ENCODE measurements at places on chromosomes 3 and 15. TPM values are rescaled to one million over a fixed set of nuclear protein-coding genes. Genes with fewer than 3 reads are reported as not detected.
A peak's percentile ranks its signal among the peaks of the same experiment; 100 is the strongest.

TRH gene
- not detected for total RNA-seq

GOLGA6D gene
- total RNA-seq: not detected

SEMA3G gene
- total RNA-seq: not detected

HTR3E gene
- not detected for total RNA-seq

PPP1R14D gene
- not detected for total RNA-seq

OSTN gene
- not detected for total RNA-seq

NME9 gene
- total RNA-seq: 0.46 TPM

CADPS gene
- not detected for total RNA-seq

DNA sequence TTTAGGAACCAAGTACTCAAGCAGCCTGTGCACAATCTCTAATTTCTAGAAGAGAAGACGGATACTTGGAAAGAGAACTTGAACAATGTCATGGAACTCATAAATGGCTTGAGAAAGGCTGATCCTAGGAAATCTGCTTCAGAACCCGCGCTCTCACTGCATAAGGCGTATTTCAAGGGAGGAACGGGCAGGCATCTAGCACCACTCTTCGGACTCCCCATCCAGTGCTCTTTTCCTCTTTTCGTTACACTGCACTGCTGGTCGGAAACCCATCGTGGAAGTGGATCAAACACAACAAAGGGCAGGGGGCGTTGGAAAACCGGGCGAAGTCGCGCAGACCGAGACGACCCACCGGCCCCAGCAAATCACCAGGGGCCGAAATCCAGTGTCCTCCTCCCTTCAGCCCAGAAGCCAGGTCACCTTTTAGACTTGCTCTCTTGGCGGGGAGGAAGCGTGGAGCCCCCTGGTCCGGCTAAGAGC is 539 bp upstream of the TLNRD1 start:
- H3K27ac ChIP-seq: peak overlapping the region; percentile 92
- H3K27me3 ChIP-seq: no peaks in the 10 kb centered on the region
- DNase-seq: no peak
- peak overlapping the region; percentile 92 for H3K4me3 ChIP-seq
- peaks cover 16% of the 10 kb centered on the region for H3K36me3 ChIP-seq

DNA sequence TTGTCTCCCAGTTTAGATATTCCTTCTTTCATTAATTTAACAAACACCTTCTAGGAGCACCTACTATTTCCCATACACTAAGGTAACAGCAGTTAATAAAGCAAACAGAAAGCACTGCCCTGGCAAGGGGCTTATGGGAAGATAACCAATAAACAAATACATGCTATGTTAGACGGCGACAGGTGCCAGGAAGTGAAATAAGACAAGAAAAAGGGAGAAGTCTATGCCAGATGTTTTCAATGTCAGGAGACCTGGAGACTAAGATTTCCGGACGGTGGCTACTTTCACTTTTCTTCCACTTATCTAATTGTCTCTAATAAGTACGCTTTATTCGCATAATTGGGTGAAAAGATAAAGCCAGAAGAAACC is 32.5 kb upstream of the ZNF445 start:
- H3K4me3 ChIP-seq: peak overlapping the region; percentile 77
- peaks cover 30% of the 10 kb centered on the region for H3K4me1 ChIP-seq
- no peaks in the 10 kb centered on the region for H3K27me3 ChIP-seq
- H3K27ac ChIP-seq: peak overlapping the region; percentile 76
- DNase-seq: no peak

- H3K27me3 ChIP-seq: peaks cover 17% of the 10 kb centered on the region
- no peak for DNase-seq
- no peaks in the 10 kb centered on the region for H3K36me3 ChIP-seq
- H3K4me1 ChIP-seq: peaks cover 15% of the 10 kb centered on the region
- no peak overlapping the region for H3K27ac ChIP-seq
These were observed 70.4 kb upstream of the C15orf39 start for GRCh38 chr15:75131269-75131643.

DNA sequence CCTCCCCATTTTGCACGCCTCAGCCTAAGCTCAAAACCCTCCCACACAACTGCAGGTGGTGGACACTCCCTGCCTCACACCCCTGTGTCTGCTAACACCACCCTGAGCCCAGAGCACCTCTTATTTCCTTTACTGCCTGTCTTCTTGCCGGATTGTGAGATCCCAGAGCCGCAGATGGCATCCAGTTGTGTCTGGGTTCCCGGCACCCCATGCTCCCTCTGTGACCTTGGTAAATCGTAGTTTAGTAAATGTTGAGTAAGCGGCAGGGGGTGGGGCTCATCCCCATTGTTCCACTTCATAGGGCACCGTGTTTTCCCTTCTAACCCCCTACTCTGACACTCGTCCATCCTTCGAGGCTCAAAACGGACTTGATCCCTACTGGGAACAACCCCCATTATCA is 14.9 kb downstream of the SPINT1 start:
- H3K4me1 ChIP-seq: peaks cover 3% of the 10 kb centered on the region
- H3K27ac ChIP-seq: no peak overlapping the region
- no peak for DNase-seq
- H3K36me3 ChIP-seq: peaks cover 2% of the 10 kb centered on the region
- no peak overlapping the region for H3K4me3 ChIP-seq
- H3K27me3 ChIP-seq: no peaks in the 10 kb centered on the region

GRCh38 chr3:83003917-83004316 is 1242.5 kb upstream of the GBE1 start:
- H3K4me1 ChIP-seq: no peaks in the 10 kb centered on the region
- no peaks in the 10 kb centered on the region for H3K36me3 ChIP-seq
- no peaks in the 10 kb centered on the region for H3K27me3 ChIP-seq
- DNase-seq: no peak
- no peak overlapping the region for H3K4me3 ChIP-seq

DNA sequence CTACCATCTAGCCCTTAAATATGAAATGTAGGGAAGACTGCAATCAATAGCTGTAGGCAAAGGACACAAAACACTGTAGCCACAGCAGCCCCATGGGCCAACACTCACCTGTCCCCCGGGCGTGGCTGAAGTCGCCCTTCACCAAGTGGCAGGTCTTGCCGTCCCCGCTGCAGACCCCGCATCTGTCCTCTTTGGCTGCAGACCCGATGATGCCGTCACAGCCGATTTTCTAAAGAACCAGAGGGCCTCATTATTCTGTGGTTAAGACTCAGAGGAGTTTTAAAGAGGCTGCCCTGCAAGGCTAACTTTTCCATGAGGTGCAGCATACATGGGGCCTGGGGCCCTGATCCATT is 245.6 kb downstream of the ADAMTS17 start:
- no peak overlapping the region for H3K27ac ChIP-seq
- no peak for DNase-seq
- no peaks in the 10 kb centered on the region for H3K27me3 ChIP-seq

DNA sequence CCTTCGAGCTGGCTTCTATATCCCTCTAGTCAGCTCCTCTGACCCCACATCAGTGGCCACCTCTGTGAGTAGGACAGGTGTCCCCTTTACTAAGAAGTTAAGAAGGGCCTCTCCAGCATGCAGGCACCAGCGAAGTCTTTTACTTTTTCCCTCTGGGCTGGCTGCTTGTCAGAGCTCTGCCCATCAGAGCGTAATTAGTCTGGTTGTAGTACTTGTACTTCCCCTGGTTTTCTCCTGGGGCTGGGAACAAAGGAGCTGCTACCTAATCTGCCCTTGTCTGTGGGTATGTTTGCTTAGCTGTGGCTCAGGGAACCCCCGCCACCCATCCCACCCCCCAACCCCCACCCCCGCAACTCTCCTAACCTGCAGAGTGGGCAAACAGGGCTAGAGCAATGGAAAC is 27.4 kb upstream of the ALPK3 start:
- peaks cover 31% of the 10 kb centered on the region for H3K4me1 ChIP-seq
- H3K36me3 ChIP-seq: peaks cover 32% of the 10 kb centered on the region
- H3K27me3 ChIP-seq: no peaks in the 10 kb centered on the region

DNA sequence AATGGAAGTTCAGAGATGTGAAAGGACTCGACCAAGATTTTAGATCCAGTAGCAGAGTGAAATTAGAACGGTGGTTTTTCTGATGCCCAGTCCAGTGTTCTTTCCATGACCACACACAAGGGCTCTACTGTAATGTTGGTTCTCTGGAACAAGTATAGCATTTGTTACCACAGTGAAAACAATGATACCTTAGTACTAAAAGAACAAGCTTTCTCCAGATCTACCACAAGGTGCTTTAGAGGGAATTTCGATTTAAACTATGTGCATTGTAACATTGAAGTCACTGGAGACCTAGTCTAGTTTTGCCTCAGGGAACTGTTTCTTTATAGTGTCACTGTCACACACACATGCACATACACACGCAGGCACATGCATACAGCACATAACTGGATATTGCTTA is 12.8 kb upstream of the CCNL1 start:
- H3K27ac ChIP-seq: peak overlapping the region; percentile 24
- H3K4me3 ChIP-seq: no peak overlapping the region
- H3K4me1 ChIP-seq: peaks cover 19% of the 10 kb centered on the region
- H3K27me3 ChIP-seq: no peaks in the 10 kb centered on the region
- DNase-seq: no peak

- peaks cover 73% of the 10 kb centered on the region for H3K4me1 ChIP-seq
- H3K27ac ChIP-seq: no peak overlapping the region
- peaks cover 20% of the 10 kb centered on the region for H3K36me3 ChIP-seq
- no peak for DNase-seq
These were observed 880.3 kb upstream of the CFAP20DC start for GRCh38 chr3:59930170-59930569.

GRCh38 chr3:17054982-17055343 is 170.2 kb downstream of the PLCL2 start:
- H3K27me3 ChIP-seq: no peaks in the 10 kb centered on the region
- H3K4me1 ChIP-seq: peaks cover 15% of the 10 kb centered on the region
- peaks cover 56% of the 10 kb centered on the region for H3K36me3 ChIP-seq
- peak overlapping the region; percentile 45 for H3K27ac ChIP-seq
- DNase-seq: no peak

DNA sequence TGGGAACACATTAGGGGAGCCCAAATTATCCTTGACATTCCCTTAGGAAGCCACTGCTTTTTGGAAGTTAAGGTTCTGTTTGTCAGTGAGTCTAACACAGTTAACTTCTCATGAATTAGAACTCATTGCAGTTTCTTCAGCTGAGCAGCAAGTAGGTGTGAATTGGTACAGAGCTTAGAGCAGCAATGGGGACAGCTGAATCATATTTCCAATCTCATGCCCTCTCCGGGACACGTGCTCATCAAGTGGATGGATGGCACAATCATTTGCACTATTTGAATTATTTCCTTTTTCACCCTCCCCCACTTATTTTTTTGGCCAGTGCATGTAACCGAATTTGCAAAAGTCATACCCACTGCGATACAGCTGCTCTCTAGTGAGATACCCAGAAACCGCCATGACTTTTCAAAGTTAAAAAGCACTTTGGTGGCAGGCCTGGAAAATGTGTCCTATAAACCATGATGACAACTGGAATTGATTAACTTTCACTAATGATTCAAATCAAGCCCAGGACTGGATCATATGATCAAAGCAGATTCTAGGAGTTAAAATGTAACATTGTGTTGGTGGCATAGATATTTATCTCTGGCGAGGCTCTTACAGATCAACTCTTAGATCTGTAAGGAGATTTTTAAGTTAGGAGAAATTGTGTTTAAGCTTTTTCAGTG is 76.4 kb downstream of the EBLN2 start:
- H3K4me3 ChIP-seq: no peak overlapping the region
- H3K27ac ChIP-seq: no peak overlapping the region
- H3K36me3 ChIP-seq: no peaks in the 10 kb centered on the region
- H3K4me1 ChIP-seq: no peaks in the 10 kb centered on the region
- H3K27me3 ChIP-seq: peaks cover 5% of the 10 kb centered on the region

DNA sequence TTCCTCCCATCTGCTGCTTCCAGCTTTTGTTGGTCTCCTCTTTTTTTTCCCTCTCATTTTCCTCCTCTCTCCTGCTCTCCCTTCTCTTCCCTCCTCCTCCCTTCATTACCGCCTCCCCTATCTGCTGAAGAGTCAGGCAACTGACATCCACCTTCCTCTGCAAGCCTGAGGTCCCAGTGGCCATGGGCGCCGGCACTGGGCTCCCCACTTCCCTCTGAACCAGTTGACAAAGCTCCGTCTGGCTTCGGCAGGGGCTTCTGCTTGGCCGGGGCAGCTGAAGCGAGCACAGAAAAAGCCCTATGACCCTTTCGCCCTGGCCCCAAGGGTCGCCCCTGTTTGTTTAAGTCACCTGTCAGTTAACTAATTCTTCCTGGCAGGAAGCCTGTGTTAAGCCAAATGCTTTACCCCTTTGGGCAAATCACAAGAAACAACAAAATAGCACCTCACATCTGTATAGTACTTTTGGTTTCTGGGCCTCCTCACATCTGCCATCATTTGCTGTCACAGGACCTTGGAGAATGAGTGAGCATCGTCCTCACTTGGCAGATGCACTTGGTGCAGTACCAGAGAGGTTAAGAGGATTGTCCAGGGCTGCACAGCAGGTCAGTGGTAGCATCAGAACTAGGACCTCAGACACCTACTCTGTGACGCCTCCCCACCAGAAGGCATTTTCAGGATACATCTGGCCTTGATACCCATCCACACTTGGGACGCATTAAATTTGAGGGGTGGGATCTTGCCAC is 27.7 kb downstream of the ITGA11 start:
- H3K4me3 ChIP-seq: no peak overlapping the region
- DNase-seq: no peak
- H3K4me1 ChIP-seq: no peaks in the 10 kb centered on the region

- H3K36me3 ChIP-seq: peaks cover 23% of the 10 kb centered on the region
- H3K4me3 ChIP-seq: no peak overlapping the region
- H3K27me3 ChIP-seq: no peaks in the 10 kb centered on the region
- H3K4me1 ChIP-seq: peaks cover 19% of the 10 kb centered on the region
These were observed 30.2 kb downstream of the IFT80 start for GRCh38 chr3:160368804-160369203.

- H3K4me3 ChIP-seq: no peak overlapping the region
- H3K36me3 ChIP-seq: peaks cover 5% of the 10 kb centered on the region
- no peaks in the 10 kb centered on the region for H3K27me3 ChIP-seq
These were observed 7.2 kb upstream of the SEC22A start for GRCh38 chr3:123194552-123194951.

DNA sequence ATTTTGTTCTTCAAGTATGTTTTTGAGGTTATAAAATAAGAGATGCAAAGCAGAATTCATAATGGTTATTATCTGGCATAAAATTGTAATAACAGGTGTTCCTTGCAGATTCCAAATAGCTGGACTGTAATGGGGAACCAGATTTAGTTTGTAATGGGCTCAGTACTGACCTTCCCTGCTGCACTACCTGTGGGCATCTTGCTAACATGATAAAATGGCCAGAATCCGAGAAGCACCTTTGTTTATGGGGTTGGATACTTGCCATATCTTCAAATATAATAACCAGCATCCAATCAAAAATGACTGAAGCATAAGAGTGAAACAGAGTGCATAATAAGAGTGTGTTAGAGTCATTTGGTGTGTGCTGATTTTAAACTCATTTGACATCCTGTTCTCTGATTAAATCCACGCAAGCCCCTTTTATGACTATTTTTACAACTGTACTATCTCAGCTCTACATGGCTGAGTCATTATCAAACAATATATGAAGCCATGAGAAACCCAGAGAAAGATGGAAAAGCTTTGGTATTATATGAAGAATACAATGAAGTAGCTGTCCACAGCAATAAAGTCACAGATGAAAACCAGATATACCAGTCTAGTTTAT is 292.4 kb downstream of the CNTN4 start:
- no peak overlapping the region for H3K4me3 ChIP-seq
- H3K4me1 ChIP-seq: no peaks in the 10 kb centered on the region
- H3K36me3 ChIP-seq: no peaks in the 10 kb centered on the region
- no peak for DNase-seq
- no peaks in the 10 kb centered on the region for H3K27me3 ChIP-seq
- no peak overlapping the region for H3K27ac ChIP-seq

- no peaks in the 10 kb centered on the region for H3K27me3 ChIP-seq
- DNase-seq: peak; percentile 14
- H3K36me3 ChIP-seq: no peaks in the 10 kb centered on the region
- peak overlapping the region; percentile 77 for H3K27ac ChIP-seq
These were observed 155.2 kb upstream of the EOMES start for GRCh38 chr3:27877061-27878013.

GRCh38 chr3:95899911-95900310 is 914.5 kb upstream of the EPHA6 start:
- no peaks in the 10 kb centered on the region for H3K27me3 ChIP-seq
- no peak overlapping the region for H3K4me3 ChIP-seq
- H3K27ac ChIP-seq: no peak overlapping the region
- no peaks in the 10 kb centered on the region for H3K4me1 ChIP-seq

Data from activated CD4-positive, alpha-beta T cell treated with anti-CD3 and anti-CD28 coated beads for 36 hours (primary cell).